ENCODE measurements at places on chromosomes 3 and 15.

- no peak for DNase-seq
Measured at GRCh38 chr3:42957573-42957972, 21.5 kb upstream of the GASK1A start.

- DNase-seq, result no peak
Measured at GRCh38 chr3:42020684-42021307, 58.9 kb upstream of the ULK4 start.

DNA sequence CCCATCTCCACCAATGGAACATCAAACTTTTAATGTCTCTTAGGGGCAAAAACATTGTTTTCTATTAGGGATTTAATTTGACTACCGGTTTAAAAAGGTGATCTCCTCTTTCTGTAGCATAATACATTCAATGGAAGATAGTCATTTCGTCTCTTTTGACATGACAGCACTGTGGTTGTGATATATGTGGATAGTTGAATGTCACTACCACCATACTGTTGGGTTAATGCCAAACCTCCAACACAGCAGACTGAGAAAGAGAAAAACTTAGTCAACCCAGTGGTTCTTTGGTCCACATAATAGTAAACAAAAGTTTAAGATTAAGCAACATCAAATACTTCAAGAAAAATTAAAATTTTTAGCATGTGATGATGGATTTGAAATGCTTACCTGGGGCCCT, 530.4 kb downstream of the AGBL1 start:
- no peak for DNase-seq

DNA sequence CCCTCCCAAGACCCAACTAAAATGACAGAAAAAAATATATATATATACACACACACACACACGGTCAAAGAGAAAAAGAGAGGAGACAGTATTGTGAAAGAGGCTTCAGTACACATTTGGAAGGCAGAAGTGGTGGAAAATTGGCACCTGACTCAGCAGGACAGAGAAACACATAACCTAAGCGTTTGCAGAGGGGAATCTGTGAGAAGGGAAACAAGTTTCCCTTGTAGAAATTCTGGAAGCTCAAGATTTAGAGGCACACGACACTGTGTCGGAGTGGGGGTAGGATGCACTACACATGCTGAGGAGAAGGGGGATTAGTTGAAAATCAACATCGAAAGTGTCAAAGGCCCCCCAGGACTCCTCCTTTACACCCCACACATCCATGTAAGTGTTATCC, 53.1 kb downstream of the PAK2 start:
- DNase-seq, result no peak

- no peak for DNase-seq
Measured at GRCh38 chr3:122784436-122784835, 9.2 kb downstream of the HSPBAP1 start.

GRCh38 chr3:117553461-117553860, 843.9 kb downstream of the TUSC7 start:
- DNase-seq, result no peak

DNA sequence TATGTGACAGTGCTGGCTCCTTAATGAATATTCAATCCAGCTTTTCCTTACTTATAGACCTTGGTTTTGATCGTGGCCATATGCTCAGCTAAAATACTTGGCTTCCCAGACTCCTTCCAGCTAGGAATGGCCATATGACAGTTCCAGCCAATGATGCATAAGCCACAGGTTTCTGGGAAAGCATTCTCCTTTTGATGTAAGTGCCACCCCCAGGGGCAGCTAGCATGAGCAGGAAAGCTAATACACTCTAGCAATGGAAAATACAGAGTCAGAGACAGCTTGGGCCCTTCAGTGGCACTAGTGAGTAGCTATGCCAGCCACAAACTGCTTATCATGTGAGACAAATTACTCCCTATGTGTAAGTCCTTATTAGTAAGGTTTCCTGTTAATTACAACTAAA, 26.7 kb downstream of the TBC1D2B start:
- DNase-seq, result no peak

- no peak for DNase-seq
Measured at GRCh38 chr3:62605413-62606068, 232.2 kb upstream of the FEZF2 start.

All from activated T-helper 2 cell treated with anti-CD3 and anti-CD28 coated beads, Interferon-gamma antibody, Interleukin-2, Interleukin-4, amounts not matched to agents 10 μg/mL and 5 μg/mL and 100 μg/mL, durations not matched to agents 14 hours and 24 hours and 36 hours (primary cell).